IPS DF 6.9 (cell line): ENCODE measurements at places on chromosomes 12 and 14.

GRCh38 chr12:57154804-57155434, 7.5 kb upstream of the LRP1-AS start:
- DNase-seq: no peak

DNA sequence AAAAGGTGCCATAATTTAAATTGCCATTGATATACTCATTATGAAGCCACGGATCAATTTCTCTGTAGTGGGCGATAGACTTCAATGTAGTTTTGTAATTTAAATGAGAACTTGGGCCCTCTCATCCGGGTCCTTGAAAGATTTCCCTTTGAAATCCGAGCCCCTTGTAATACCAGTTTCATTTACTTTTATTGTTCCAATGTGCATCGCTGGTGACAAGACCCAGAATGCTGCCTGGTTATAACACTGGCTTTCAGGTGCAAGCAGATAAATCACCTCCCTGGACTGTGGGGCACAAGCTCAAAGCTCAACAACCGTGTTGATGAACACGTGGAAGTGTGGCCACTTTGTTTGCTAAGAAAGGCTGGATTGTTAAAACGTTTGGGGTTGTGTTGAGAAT, 68.9 kb upstream of the FZD10 start:
- DNase-seq: no peak

DNA sequence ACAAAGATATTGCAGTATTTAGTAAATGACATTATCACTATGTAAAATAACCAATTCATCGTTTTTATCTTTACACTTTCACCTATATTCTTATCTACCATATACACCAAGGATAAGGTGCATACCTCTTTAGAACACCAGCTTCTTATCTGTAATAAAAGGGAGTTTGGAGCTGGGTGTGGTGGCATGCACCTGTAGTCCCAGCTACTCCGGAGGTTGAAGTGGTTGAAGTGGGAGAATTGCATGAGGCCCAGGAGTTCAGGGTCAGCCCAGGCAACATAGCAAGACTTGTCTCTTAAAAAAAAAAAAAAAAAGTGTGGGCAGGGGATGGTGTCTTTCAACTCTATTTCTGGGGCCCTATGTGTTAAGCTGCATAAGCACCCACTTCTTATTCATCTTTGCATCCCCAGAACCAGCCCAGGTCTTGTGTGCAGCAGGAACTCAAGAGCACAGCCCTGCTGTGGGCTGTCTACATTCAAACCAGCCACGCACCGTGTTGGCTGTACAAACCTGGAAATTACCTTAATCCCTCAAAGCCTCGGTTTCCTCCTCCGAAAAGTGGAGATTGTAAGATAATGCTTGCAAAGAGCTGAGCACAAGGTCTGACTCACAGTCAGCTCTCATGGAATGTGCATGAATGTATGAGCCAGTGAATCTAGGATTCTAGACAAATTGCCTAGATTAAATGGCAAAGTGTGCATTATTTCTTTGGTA, 256.6 kb upstream of the FOXN3 start:
- no peak for DNase-seq

- no peak for DNase-seq
These were observed 10.3 kb upstream of the ELK3 start for GRCh38 chr12:96183734-96184370.

DNA sequence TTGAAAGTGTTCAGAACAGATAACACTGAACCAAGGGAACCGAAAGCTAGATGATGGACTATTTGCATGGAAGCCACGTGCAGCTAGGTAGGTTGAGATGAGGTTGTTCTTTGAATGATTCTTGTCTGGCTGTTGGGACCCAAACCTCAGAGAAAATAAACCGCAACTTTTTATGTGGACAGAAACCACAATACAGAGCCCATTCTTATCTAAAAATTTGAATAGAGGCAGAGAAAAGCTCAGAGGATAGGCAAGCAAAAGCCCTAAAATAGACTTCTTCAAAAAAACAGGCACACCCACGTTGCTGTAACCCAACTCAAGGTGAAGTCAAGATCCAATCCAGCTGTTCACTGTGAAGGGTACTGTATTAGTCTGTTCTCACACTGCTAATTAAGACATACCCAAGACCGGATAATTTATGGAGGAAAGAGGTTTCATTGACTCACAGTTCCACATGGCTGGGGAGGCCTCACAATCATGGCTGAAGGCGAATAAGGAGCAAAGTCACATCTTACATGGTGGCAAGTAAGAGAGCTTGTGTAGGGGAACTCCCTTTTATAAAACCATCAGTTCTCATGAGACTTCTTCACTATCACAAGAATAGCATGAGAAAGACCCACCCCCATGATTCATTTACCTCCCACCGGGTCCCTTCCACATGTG, 353.8 kb downstream of the AACS start:
- no peak for DNase-seq

DNA sequence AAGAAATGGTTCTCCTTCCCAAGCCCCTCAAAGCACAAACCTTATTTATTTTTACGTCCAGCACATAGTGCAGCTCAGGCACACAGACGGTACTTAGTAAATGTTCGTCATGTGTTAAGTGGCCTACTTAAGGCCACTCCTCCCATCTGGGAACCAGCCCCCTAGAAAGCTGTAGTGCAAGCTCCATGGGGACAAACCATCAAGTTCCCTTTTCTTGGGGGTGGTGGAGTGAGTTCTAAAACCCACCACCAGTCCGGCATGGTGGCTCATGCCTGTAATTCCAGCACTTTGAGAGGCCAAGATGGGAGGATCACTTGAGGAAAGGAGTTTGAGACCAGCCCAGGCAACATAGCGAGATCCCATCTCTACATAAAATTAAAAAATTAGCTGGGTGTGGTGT, 49.4 kb downstream of the PITPNM2 start:
- DNase-seq: no peak

DNA sequence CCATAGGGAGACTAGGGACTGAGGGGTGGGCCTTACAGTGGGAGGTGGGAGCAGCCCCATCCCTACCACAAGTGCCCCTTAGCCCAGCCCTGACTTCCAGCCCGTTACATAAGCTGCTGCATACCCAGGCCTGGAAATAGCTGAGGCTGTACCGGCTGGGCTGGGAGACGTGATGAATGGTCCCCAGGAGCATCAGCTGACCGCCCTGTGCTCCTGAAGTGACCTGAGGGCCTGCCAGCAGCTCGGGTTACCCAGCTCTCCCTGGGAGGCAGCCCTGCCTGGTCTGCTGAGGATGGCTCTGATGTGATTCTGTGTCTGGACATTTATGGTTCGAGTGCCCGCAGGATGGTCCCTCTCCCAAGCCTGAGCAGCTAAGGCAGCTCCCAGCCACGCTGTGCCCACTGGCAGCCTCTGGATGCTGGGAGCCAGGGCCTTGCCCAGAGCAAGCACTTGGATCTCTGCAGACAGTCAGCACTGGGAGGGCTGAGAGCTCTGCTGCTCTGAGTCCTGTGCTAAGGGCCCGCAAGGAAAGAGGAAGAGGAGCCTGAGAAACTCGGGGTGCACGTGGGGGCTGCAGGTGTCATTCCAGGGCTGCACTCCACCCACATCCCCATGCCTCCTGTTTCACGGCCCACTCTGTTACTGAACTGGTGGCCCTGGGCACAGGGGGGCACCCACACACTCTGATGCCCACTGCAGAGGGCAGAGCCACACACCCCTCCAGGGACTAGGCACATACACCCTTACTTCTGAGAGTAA, 20.5 kb downstream of the TAMALIN start:
- no peak for DNase-seq

DNA sequence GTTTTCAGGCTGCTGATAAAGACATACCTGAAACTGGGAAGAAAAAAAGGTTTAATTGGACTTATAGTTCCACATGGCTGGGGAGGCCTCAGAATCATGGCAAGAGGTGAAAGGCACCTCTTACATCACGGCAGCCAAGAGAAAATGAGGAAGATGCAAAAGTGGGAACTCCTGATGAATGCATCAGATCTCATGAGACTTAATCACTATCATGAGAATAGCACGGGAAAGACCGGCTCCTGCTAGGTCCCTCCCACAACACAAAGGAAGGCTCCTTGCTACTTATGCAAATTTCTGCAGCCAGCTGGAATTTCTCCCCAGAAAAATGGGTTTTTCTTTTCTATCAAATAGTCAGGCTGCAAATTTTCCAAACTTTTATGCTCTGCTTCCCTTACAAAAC, 174.1 kb upstream of the RMST start:
- DNase-seq: no peak

DNA sequence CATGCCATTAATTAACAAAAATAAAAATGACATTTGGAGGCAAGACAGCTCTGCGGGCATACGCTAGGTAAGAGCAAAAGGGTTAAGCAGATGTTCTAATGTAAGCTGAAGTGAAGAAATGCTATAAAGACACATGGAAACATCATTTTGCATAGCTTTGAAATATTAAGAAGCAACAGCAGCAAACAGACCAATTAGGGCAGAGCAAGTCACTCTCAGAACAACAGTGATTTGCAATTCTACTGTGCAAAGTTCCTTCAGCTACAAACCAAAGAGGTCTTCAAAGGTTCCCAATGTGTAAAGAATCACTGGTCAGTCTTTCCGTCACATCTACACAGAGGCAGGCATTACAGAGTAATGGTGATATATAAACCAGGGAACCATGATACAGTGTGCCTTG, 68.2 kb downstream of the PAPLN start:
- no peak for DNase-seq

- DNase-seq: no peak
These were observed 96.9 kb downstream of the SLC15A4 start for GRCh38 chr12:128726886-128727285.

DNA sequence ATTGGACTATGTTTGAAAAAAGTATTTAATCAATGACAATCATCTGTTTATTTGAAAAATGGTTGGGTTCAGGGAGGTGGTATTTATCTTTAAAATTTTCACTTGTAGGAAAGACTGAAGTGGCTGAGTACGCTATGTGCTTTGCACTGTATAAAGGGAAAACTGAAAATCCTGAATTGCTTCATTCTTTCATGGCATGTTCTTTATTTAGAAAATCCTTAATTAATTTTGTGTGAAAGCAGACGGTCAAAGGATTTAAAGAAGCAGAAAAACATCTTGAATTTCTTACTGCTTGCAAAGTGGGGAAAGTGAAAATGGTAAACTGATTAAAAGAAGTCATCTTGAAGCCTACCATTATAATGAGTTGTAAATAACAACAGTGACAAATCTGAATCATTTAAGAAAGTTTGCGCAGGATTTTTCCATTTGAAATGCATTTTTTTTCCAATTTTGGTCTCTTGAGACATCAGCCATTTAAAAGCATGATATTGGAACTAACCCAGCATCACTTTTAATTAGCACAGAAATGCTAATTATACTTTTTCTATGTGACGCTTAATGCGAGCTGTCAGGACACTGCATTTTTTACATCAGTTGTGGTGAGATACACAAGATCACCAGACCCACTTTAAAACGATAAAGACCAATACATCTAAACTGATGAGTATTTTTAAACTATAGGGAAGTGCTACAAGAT, 169.0 kb downstream of the NEDD1 start:
- no peak for DNase-seq

DNA sequence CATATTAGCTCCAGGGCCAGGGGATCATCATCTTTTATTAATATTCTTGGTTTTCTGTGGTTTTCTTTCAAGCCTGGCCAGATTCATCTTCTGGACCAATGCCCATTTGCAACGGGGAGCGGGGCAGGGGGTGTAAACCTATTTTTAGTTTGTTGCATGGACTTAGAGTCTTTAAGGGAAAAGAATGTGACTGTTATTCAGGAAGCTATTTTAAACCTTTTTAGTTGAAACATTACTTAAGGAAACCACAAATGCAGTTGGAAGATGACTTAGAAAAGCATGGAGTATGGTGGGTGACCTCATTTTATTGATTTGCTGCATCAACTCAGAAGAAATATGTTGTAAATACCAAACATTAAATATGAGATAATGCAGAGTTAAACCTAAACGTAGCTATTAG, 368.4 kb upstream of the E2F7 start:
- DNase-seq: no peak
